Globus pallidus (tissue), 1 donor: ENCODE measurements at places on chromosomes 7 and 10.

DNA sequence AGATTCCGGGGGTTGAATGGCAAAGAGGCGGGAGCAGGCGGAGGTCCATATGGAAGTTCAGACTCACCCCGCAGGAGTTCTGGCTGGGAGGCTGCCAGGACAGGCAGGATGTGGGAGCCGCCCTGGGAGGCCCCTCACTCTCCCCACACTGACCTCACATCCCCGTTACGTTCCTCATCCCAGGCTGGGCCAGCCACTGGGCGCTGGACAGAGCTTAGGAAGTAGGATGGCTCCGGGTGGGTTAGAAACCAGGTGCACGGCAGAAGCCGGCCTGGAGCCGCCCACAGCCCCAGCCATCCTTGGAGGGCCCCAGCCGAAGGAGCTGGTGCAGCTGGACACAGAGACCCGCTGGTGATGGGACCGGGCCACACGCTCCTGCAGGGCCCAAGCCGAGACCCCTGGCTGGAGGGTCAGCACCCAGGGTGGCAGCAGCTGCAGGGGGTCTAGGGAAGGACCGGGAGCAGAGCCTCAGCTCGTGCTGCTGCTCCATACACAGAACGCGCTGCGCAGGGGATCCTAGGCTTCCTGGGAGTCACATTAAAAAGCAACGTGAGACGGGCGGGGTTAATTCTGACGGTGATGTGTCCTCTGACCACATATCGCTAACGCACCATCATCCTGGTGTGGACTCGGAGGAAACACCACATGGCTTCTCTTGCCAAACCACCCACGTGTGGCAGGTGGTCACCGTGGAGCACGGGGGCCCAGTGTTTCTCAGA is 98.6 kb upstream of the DIP2C start:
- DNase-seq: no peak

- no peak for DNase-seq
Observed at GRCh38 chr10:89706011-89706410, 4.6 kb downstream of the KIF20B start.

- no peak for DNase-seq
Observed at GRCh38 chr10:3143366-3143765, 29.2 kb downstream of the PITRM1 start.

GRCh38 chr7:85426487-85426960 is 239.7 kb upstream of the SEMA3D start:
- peak; percentile 1 for DNase-seq

DNA sequence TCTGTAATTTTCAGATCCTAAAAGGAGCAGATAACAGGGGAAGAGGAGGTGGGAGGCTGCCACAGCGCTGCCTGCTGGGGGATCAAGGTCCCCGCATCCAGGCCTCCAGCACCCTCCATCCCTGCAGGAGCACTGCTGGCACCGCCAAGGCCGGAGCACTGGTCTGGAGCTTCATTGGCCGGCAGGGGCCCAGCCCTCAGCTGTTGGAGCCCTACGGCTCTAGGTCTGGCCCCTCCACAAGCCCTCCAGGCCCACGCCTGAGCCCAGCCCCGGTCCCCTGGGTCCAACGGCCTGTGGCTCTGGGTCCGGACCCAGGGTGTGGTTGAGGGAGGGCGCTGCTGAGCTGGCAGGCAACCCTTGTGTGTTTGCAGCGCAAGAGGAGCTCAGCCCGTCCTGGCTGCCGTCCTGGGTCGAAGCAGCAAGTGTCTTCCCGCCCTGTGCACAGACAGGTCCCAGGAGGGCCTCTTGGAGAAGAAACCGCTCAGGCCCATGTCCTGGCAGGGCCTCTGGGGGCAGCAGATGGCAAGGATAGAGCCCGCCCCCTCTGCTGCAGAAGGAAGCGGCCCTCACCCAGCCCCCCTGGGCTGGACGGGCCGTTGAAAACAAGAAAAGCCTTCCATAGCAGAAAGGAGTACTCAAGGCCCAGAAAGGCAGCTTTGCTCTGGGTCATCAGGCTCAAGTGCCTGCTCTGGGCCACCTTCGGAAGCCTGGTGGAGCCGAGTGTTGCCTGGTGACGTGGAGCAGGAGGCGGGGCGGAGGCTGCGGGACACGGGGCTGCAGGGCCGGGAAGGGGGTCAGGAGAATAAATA is 54.3 kb upstream of the TNRC18 start:
- DNase-seq: no peak

- DNase-seq: peak; percentile 37
Observed at GRCh38 chr10:13632440-13632839, 45.7 kb downstream of the PRPF18 start.
